Body of pancreas (tissue), 4 donors: ENCODE measurements at places on chromosomes 1 and 21. TPM values are rescaled to one million over a fixed set of nuclear protein-coding genes. Genes with fewer than 3 reads are reported as not detected.

AMY1C gene
- not detected for total RNA-seq

SLC44A5 gene
- 5.4 TPM for total RNA-seq

DNA sequence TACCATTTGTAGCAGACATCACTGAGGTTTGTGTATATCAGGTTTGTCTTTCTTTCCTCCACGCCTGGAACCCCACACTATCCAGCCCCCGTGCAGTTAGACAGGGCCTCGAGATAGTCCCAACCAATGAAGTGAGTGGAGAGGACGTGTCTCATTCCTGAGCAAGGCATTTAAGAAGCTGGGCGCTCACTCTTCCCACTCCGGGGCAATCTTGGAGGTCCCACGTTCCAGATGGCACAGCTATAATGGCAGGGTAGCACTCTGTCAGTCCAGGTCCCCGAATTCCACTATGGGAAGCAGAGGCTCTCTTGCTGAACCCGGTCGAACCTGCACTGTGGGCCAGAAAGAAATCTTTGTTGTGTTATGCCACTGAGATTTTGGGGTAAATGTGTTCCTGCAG lies 57.3 kb upstream of the CSF3R start:
- no peaks in the 10 kb centered on the region for H3K27me3 ChIP-seq
- peaks cover 7% of the 10 kb centered on the region for H3K4me1 ChIP-seq
- no peaks in the 10 kb centered on the region for H3K36me3 ChIP-seq

DNA sequence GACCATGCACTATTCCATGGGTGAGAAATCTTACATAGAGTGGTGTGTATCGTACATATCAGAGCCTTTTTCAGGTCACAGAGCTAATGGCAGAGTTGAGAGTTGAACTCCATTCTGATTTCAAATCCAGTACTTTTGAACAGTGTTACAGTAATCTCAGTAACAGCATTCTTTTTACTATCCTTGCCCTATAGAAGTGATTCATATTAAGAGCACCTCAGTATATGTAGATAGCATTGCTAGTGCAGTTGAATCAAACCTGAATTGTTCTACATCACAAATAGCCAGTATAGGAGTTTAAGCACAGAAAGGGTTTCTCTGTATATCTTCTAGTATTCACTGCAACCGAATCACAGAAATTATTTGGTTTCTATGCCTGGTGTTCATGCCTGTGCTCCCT lies 11.4 kb upstream of the GBP6 start:
- DNase-seq, result no peak
- H3K27ac ChIP-seq, result no peak overlapping the region
- no peaks in the 10 kb centered on the region for H3K36me3 ChIP-seq
- H3K4me3 ChIP-seq, result no peak overlapping the region

GRCh38 chr1:232040260-232040659 lies 413.7 kb downstream of the DISC1 start:
- no peak overlapping the region for H3K27ac ChIP-seq
- no peaks in the 10 kb centered on the region for H3K36me3 ChIP-seq
- H3K4me1 ChIP-seq, result no peaks in the 10 kb centered on the region
- DNase-seq, result no peak

GRCh38 chr1:44305962-44306422 lies 49.1 kb downstream of the ERI3 start:
- H3K27ac ChIP-seq, result no peak overlapping the region
- H3K4me1 ChIP-seq, result no peaks in the 10 kb centered on the region
- no peaks in the 10 kb centered on the region for H3K27me3 ChIP-seq
- H3K36me3 ChIP-seq, result no peaks in the 10 kb centered on the region
- no peak overlapping the region for H3K4me3 ChIP-seq

- H3K4me1 ChIP-seq, result no peaks in the 10 kb centered on the region
- DNase-seq, result no peak
- no peaks in the 10 kb centered on the region for H3K27me3 ChIP-seq
- H3K36me3 ChIP-seq, result no peaks in the 10 kb centered on the region
- H3K27ac ChIP-seq, result no peak overlapping the region
Observed at GRCh38 chr21:28900481-28900880, 92.2 kb downstream of the LTN1 start.
